ENCODE measurements at places on chromosomes 1 and 21.

GRCh38 chr1:27626031-27626935 lies 8.7 kb downstream of the FGR start:
- DNase-seq, result no peak

DNA sequence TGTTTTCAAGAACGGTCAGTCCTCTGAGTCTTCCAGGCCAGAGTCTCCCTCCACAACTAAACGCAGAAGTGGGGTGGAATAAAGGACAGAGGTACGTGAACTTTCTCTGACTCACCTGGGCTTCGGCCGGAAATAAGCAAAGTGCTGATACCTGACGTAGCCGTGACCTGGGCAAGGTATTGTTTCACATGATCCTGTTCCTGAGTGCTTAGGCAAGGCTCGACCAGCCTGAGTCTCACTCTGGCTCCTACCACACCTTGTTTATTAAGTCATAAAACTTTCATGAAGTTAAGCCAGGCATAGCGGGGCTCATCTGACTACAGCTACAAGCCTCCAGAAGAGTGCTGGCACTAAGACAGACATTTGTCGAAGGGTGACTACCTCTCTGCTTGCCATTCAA lies 327.5 kb downstream of the SETD4 start:
- no peak for DNase-seq

- DNase-seq, result no peak
These were observed 78.0 kb upstream of the TNFSF18 start for GRCh38 chr1:173128742-173129141.

DNA sequence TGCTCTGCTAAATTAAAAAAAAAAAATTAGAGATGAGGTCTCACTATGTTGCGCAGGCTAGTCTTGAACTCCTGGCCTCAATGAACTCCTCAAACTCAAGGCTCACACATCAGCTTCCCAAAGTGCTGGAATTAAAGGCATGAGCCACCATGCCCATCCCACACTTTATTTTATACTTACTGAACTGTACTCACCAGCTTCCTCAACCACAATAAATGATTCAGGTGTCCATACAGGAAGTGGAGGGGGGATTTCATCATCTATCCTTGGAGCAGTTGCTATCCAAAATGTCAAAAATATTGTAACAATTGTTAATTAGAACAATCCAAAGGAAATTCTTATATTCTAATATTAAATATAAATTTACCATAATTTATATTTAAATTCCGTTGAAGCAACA lies 22.4 kb upstream of the RSBN1 start:
- DNase-seq, result no peak

- DNase-seq, result no peak
These were observed 123.0 kb upstream of the TMPRSS2 start for GRCh38 chr21:41630917-41631316.

DNA sequence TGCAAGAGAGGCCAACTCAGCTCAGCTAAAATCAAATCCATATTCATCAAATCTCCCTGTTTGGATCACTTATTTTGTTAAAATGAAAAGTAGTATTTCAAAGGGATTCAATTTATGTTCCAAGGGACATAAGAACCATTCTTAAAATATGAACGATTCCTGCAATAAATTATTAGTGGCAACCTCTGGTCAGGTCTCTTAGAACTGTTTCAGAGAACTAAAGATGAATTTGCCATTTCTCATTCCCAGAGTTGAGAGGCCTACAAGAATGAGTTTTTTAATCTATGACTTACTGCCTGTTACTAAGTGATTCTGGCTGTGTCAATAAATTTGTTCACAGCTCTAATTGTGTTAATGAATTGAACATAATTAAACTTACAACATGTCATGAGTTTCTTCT lies 268.5 kb downstream of the SPATA17 start:
- DNase-seq, result no peak

DNA sequence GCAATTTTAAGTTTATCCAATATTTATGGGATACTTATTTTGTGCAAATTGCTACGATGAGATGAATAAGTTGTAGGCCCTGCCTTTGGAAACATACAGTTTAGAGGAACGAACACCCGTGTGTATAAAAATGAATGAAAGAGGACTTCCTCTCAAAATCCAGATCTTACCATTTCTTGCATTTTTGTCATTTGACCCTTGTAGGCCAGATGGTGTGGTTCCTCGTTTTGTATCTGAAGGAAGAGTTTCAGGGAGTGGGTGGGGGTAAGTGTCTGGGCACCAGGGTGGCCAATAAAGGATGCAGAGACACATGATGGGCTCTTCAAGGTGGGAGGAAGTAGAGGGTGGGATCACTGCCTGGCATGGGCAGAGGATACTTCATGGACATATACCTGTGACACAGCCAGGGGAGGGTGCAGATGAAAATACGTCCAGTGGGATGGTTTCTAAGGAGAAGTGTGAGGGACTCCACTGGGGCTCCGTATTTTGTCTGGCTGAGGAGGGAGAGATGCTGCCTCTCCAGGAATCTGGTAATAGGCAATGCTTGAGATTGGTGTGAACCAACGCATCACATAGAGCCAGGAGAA lies 14.4 kb downstream of the MAPKAPK2 start:
- no peak for DNase-seq
